Stimulated activated CD8-positive, alpha-beta memory T cell treated with anti-CD3 and anti-CD28 coated beads, Interleukin-4, amount 100 ng/mL, for 24 hours (primary cell): ENCODE measurements at places on chromosomes 3 and 15.

DNA sequence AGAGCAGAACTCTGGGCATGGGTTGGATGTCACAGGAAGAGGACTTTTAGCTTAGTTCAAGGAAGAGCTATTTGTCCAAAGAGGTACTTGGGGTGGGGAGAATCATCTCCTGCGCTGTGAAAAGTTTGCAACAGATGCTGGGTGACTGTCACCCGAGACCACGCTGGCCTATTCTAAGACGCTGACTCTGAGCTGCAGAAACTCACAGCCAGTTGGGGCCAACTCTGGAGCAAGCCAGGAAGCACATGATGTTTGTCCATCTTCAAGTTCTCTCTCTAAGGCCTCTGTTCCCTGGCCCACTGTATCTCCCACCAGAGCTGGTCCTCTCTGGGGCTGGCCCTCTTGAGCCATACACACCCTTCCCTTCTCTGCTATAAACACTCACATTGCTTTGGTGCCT lies 17.9 kb upstream of the CDCP1 start:
- DNase-seq: no peak

- no peak for DNase-seq
Measured at GRCh38 chr3:44120721-44121582, 120.7 kb upstream of the TOPAZ1 start.

- DNase-seq: no peak
Measured at GRCh38 chr15:72098040-72098439, 19.9 kb downstream of the MYO9A start.

GRCh38 chr3:161644891-161645635 lies 148.5 kb downstream of the OTOL1 start:
- no peak for DNase-seq

GRCh38 chr3:64638511-64638910 lies 49.3 kb downstream of the ADAMTS9 start:
- no peak for DNase-seq

DNA sequence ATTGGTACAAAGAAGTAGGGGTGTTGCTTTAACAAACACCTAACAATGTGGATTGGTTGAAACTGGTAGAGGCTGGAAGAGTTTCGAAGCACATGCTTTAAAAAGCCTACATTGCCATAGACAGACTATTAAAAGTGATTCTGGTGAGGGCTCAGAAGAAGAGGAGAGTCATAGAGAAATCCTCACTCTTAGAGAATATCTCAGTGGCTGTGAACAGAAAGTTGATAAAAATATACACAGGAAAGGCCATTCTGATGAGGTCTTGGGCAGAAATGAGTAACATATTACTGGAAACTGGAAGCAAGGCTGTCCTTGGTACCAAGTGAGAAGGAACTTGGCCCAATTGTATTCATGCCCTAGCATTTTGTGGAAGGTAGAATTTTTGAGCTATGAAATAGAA lies 173.7 kb upstream of the CRBN start:
- DNase-seq: no peak

DNA sequence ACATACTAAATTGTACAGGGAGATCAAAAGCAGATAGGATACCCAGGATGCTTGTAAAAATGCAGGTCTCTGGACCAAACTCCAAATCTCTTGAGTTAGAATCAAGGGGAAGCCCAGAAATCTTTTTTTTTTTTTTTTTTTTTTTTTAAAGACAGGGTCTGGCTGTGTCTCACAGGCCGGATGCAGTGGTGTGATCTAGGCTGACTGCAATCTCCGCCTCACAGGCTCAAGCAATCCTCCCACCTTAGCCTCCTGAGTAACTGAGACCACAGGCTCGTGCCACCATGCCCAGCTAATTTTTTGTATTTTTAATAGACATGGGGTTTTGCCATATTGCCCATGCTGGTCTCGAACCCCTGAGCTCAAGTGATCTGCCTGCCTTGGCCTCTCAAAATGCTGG lies 373.5 kb downstream of the SHQ1 start:
- no peak for DNase-seq

DNA sequence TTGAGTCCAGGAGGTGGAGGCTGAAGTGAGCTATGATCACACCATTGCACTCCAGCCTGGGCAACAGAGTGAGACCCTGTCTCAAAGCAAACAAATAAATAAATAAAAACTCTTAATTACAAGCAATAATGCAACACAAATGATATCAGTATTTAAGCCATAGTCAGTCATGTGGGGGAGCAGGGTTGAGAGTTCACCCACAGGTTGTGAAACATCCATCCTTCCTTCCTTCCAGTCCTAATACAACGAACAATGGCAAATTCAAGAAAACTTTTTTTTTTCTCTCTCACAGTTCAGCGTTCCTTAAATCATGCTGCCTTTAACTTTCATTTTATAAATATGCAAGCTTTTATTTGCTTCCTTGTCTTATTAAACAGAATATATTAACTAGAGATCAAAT lies 24.1 kb downstream of the ZNF592 start:
- DNase-seq: no peak

DNA sequence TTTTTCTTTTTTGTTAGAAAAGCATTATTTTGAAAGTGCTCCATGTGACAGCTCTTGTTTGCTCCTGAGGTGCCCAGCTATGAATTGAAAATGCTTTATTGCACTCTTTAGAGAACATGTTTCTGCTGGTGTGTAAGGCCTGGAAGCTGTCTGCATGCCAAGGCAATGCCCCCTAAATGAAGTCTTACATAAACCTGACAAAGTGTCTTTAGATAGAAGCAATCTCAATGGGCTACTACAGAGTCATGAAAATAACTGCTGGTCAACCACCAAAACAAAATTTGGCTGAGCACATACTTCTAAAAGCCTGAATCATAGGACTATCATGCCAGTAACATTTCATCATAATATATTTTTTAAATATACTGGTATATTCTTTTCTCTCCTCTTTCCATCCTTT lies 178.7 kb downstream of the THRB start:
- no peak for DNase-seq

DNA sequence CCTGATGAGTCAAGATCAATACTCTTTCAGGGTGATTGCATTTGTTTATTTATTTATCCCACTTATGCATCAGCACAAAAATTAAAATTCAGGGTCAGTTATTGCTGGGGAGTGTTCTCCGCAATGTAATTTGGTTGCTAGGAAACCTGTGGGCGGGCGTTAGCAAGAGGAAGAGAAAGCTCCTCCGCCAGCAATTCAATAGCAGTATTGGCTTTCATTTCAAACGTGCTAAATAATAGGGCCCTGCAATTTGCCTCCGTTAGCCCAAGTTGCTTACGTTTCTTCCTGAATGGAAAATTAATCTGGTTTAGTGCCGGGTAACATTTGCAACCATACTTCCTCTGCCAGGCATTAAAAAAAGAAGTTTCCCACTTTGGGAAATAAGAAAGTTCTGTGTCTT lies 35.5 kb upstream of the PLCL2 start:
- peak; percentile 40 for DNase-seq

- no peak for DNase-seq
Measured at GRCh38 chr3:30696403-30696819, 90.0 kb downstream of the TGFBR2 start.

DNA sequence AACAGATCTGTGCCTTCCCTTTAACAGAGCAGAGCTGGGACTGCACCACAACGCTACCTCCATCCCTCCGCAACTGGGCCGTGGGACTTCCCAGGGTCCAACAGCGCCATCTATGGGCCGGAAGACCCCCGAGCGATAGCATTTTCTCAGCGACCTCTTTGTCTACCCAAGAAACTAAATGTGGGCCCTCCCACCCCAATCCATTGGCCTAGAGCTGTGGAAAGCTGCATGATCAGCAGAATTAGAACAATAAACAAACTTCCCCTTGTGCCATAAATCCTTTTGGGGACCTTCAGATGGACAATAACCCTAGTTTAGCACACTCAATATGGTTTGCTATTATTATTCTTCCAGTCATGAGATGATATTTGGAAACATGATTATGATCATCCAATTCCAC lies 74.8 kb upstream of the NTRK3 start:
- DNase-seq: peak; percentile 7

- DNase-seq: no peak
Measured at GRCh38 chr15:71526060-71526820, 284.1 kb upstream of the NR2E3 start.

- DNase-seq: no peak
Measured at GRCh38 chr3:54873059-54874010, 54.5 kb downstream of the LRTM1 start.

DNA sequence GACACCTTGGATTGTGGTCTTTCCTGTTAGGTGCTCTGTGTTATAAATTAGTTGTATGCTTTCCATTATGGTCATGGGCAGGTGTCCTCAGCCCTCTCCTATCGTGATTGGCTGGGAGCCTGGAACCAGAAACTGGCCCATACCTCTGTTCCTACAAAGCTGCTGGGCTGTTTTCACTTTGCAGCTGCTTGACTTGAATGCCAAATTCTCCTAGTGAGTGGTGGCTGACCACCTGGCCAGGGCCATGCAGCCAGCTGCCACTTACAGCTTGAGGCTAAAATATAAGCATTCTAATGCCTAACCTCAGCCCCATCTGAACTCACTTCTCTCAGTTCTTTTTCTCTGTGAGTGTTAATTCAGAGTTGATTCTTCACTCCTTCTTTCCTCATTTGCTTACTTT lies 239.3 kb upstream of the GBE1 start:
- no peak for DNase-seq

GRCh38 chr3:106065831-106066230 lies 197.0 kb upstream of the CBLB start:
- no peak for DNase-seq
